ENCODE measurements at places on chromosomes 4 and X.

GRCh38 chr4:21092531-21092930, 392.3 kb downstream of the PACRGL start:
- DNase-seq: no peak

DNA sequence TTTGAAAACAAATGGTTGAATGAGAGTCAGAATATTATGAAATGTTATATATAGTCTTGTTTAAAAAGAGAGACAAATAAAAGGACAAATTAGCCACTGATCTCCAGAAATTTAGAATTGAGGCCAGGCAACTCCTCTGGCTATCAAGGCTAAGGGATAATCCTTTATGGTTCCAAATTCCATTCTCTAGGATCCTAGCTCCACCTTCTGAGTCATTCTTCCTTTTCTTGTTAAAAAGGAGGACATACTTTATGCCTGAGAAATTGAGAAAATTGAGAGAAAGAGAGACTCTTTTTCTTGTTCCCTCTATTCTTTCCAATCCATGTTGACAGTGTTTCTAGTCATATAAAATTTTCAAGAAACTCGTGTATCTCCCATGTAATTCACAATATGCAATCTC, 1299.5 kb downstream of the FSTL5 start:
- DNase-seq: no peak

GRCh38 chrX:135345107-135345589, 35.9 kb downstream of the ETDC start:
- no peak for DNase-seq

DNA sequence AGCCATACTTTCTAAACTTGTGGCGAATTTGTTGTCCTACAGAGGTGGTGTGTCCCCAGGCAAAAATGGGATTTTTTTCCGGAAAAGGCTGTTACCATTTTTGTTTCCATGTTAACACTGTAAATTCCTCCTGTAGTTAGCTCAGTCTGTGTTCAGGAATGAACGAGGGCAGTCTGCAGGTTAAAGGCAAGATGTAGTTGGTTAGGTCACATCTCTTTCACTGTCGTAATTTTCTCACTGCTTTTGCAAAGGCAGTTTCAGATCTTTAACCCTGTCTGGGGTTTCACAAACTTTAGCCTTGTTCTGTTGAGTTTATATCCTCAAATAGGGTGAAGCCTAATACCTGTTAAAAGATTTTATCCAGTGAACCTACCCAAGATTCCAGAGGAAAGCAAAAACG, 50.5 kb upstream of the PUDP start:
- DNase-seq: no peak

DNA sequence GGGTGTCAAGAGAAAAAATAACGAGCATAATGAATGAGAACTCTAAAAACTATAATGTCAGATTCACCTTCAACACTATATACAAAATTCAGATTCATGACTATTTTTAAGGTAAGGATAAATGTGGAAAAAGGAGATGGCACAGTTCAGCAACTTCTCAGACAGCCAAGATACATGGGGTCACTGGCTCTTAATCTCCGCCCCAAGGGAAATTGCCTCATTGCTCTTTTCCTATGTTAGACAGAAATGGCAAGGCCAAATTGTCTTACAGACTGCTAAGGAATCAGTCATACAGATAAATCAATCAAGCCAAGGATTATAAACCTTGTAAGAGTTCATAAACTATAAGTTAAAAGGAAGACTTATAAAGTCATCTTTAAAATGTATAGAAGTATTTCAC, 183.4 kb downstream of the OPHN1 start:
- DNase-seq: no peak

All from T47D (cell line).